ENCODE measurements at places on chromosomes 1 and 21.

- DNase-seq: no peak
Measured at GRCh38 chr21:33011462-33011861, 14.3 kb upstream of the OLIG2 start.

DNA sequence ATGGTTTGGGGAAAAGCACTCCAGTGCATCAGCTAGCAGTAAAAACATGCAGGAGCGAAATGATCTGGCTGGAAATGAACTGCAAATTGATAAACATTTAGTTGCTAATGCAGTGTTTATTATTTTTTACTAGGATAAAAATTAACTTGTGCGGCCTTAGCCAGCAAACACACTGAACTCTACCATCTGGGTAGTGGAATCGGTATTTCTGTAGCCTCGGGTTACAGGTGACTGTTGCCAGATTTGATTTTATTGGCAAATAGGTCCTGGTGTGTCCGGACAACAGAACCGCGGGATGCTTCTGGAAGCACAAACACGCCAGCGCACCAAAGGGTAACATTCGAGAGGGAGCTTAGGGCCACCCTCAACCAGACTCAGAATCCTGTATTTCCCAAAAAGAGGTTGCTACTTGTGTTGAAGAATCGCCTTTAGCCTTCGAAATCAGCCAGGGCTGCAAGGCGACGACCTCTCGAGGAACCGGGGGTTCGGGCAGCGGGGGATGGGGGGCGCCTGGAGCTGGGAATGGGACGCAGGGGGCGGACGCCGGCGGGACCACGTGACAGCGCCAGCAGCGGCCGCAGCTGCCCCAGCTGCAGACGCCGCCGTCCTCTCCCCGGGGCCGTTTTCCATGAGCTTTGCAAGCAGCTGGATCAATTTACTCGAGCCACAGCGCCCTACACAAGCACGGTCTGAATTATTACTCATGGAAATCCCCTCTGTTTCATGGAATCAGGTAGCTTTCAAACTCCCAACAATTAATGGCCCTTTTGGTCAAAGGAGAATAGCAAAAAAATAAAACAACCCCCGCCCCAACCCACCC lies 158.8 kb downstream of the TOMM20 start:
- DNase-seq: no peak

DNA sequence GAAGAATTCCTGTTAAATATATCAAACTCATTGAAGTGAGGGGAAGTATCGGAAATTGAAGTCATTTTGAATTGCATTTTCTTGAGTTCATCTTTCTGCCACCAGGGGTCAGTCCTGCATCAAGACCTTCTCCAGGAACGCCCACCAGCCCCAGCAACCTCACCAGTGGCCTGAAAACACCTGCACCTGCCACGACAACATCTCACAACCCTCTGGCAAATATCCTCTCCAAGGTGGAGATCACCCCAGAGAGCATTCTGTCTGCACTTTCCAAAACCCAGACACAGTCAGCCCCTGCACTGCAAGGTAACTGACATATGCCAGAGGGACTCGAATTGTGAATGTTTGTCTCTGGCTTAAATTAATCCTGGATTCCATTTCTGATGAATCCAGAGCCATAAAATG lies 22.8 kb upstream of the TARS2 start:
- peak; percentile 81 for DNase-seq

GRCh38 chr1:174890024-174890423 lies 109.7 kb upstream of the CACYBP start:
- DNase-seq: no peak
